Cardiac muscle cell (in vitro differentiated cells and primary cell): ENCODE measurements at places on chromosomes 6 and 20. TPM values are rescaled to one million over a fixed set of nuclear protein-coding genes. Genes with fewer than 3 reads are reported as not detected.

- H3K27me3 ChIP-seq, result no peaks in the 10 kb centered on the region
- H3K36me3 ChIP-seq, result no peaks in the 10 kb centered on the region
- no peak overlapping the region for H3K4me3 ChIP-seq
Observed at GRCh38 chr20:61518424-61518951, 266.4 kb downstream of the CDH4 start.

GRCh38 chr20:43667341-43668132 is 623 bp downstream of the MYBL2 start:
- H3K4me3 ChIP-seq, result peak overlapping the region; percentile 16
- no peak overlapping the region for H3K27ac ChIP-seq
- no peaks in the 10 kb centered on the region for H3K27me3 ChIP-seq
- DNase-seq, result peak; percentile 13

- no peaks in the 10 kb centered on the region for H3K36me3 ChIP-seq
- no peak overlapping the region for H3K4me3 ChIP-seq
- H3K4me1 ChIP-seq, result no peaks in the 10 kb centered on the region
- no peak overlapping the region for H3K27ac ChIP-seq
Observed at GRCh38 chr6:84876723-84877514, 112.5 kb upstream of the TBX18 start.

- DNase-seq, result peak; percentile 52
- peaks cover 88% of the 10 kb centered on the region for H3K27me3 ChIP-seq
- H3K36me3 ChIP-seq, result no peaks in the 10 kb centered on the region
- H3K4me1 ChIP-seq, result no peaks in the 10 kb centered on the region
Observed at GRCh38 chr20:2805689-2806350, 5.4 kb upstream of the CPXM1 start.

GRCh38 chr20:45300961-45301360 is 5.7 kb upstream of the RBPJL start:
- H3K4me1 ChIP-seq, result no peaks in the 10 kb centered on the region
- peak; percentile 37 for DNase-seq
- H3K27me3 ChIP-seq, result no peaks in the 10 kb centered on the region
- H3K36me3 ChIP-seq, result no peaks in the 10 kb centered on the region
- no peak overlapping the region for H3K4me3 ChIP-seq

DNA sequence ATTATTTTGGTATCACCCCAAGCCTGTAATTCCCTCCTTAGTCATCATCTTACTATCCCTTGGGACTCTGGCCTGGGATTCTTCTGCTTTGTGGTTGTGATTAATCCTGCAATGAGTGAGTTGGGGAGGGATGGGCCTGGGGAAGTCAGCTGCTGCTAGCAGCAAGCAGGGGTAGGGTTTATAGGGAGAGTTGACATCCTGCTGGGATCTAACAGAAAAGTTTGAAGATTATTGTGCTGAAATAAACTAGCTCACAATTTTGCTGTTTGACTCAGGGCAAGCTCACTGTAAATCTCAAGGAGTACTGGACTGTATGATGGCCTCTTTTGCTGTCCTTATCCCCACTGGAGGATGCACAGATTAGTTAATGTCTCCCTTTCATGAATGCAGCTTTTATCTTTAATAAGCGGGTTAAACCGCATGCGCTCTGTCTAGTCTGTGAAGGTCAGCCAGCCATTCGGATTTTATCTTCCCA is 83.4 kb downstream of the JARID2 start:
- no peak overlapping the region for H3K27ac ChIP-seq
- H3K4me1 ChIP-seq, result peaks cover 23% of the 10 kb centered on the region
- H3K36me3 ChIP-seq, result no peaks in the 10 kb centered on the region
- H3K27me3 ChIP-seq, result no peaks in the 10 kb centered on the region

GRCh38 chr20:46468508-46468907 is 44.9 kb downstream of the ZNF334 start:
- no peak overlapping the region for H3K4me3 ChIP-seq
- no peaks in the 10 kb centered on the region for H3K36me3 ChIP-seq
- no peak for DNase-seq

DNA sequence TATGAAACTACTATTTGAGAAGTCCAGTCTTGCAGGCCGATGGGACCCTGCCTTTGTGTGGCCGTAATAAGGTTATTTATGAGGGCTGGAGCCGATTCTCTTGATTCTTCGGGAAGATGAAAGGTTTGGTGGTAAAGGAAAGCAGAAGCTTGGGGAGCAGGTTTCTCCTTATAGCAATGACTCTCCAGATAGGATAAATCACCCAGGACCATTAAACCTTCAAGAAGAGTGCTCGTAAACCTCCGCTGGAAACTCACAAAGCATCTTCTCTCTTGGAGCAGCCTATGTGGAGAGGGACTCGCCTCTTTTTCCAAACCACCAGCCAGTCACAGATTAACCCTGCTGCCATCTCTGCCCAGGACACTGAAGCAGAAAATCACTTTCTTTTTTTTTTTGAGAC is 69.6 kb upstream of the SALL4 start:
- no peaks in the 10 kb centered on the region for H3K4me1 ChIP-seq
- H3K27me3 ChIP-seq, result no peaks in the 10 kb centered on the region
- H3K36me3 ChIP-seq, result no peaks in the 10 kb centered on the region
- H3K4me3 ChIP-seq, result no peak overlapping the region
- DNase-seq, result no peak
- H3K27ac ChIP-seq, result no peak overlapping the region

CPNE5 gene
- total RNA-seq, result 29.2 and 52.1 TPM in 2 replicates

PDSS2 gene
- 12.3 and 18.0 TPM in 2 replicates for total RNA-seq

NOTCH4 gene
- total RNA-seq, result 5.0 and 5.4 TPM in 2 replicates

WFDC12 gene
- total RNA-seq, result not detected in 2 replicates

NOX3 gene
- total RNA-seq, result not detected in 2 replicates

SLC35D3 gene
- total RNA-seq, result 0.74 and 2.4 TPM in 2 replicates

UBD gene
- not detected in 2 replicates for total RNA-seq
